ENCODE measurements at places on chromosomes 3 and 15.

DNA sequence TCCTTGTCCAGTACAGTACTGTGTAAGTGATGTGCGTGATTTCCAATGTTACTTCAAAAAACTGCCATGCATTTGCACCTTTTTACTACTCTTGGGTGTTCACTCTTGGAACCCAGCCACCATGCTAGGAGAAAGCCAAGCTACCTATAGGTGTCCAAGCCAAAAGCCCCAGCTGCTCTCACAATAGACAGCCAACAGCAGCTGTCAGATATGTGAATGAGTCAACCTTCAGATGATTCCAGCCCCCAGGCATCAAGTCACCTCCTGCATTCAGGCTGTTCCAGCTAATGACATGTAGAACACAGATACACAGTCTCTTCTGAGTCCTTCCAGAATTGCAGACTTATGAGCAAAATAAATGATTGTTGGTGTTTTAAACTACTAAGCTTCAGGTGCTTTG is 417.7 kb upstream of the TGFBR2 start:
- DNase-seq, result no peak

- DNase-seq, result no peak
Measured at GRCh38 chr3:71582036-71582611, 1.4 kb downstream of the FOXP1 start.

DNA sequence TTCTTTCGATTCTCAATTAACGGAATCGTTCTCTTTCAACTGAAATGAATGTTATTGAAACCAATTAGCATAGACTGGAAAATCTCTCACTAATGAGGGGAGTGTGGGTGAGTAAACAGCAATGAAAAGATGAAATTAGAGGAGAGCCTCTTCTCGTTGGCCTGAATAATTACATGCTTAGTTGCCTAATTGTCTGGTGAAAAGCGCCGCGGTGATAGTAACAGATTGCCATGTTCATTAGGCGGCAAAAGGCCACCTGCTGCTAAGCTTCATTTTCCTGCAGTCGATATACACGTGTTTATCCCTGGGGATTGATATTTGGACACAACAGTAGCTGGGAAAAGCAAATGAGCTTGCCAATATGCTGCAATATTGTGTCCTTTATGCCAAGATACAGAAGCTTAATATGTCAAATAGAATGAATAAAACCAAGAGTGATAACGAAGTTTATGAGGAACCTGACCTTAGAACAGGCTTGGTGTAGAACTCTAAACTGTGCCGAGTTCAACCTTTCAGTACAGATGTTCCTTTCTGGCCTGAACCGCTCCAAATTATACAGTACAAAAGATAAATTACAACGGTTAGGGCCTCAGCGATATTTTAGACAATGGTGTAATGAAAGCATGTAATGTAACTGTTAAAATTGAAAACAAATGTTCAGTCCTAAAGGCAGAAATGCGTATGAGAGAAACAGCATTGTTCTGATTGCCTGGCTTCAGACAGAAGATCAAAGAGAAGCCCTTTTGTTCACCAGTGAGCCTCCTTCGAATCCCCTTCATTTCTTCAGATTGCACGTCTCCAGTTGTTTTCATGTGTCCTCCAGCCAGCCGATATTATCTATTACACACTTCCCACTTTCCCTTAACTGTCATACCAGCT is 185.2 kb downstream of the SHOX2 start:
- DNase-seq, result no peak

- DNase-seq, result no peak
Measured at GRCh38 chr3:183331498-183331897, 78.4 kb downstream of the B3GNT5 start.

GRCh38 chr15:92095693-92096092 is 242.2 kb downstream of the SLCO3A1 start:
- DNase-seq, result no peak

DNA sequence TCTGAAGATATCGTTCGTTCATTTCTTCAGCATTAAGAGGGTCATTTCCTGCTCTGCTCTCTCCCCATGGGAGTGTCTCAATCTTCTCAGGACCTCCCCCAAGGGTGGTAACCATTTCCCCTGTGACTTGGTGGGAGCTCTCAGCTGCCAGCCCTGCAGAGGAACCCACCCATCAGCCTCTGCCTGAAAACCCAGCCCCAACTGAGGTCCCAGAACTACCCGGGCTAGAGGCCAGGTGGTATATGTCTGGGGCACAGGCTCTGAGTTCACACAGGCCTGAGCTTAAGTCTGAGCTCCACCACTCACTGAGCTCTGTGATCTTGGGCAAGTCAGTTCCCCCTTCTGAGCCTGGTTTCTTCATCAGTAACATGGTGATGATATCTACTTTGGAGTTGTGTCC is 10.0 kb upstream of the ATP2B2 start:
- DNase-seq, result no peak

DNA sequence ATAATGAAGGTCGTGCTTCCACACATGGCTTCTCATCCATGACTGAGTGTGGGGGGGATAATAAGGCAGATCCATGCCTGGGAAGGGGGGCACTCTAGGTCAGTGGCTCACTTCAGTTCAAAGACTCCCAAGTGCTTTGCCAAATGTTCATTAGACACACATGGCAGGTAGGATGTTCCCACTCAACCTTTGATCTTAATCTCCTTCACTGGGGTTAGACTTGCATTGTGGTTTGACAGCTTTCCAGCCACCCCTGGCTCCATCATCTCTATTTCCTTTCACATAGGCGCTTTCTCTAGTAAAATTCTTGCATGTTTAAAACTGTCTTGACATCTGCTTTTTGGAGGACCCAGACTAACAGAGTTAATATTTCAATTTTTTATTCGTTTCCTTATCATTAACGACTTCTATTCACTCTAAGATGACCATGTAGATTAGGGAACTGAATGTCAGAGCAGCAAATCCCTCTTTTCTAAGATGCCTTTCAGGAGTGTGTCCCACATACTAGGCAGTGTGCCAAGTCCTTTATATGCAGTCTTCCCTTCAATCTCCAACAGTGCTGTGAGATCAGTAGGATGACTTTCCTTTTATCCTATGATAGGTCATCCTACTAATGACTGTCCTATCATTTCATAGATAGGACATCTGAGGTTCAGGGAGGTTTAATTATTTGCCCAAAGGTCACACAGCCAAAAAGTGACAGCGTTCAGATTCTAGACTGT is 57.9 kb downstream of the BTD start:
- DNase-seq, result no peak

- DNase-seq, result no peak
Measured at GRCh38 chr15:82043796-82044372, 1.9 kb downstream of the MEX3B start.

GRCh38 chr3:57729334-57730045 is 26.6 kb upstream of the SLMAP start:
- DNase-seq, result no peak

DNA sequence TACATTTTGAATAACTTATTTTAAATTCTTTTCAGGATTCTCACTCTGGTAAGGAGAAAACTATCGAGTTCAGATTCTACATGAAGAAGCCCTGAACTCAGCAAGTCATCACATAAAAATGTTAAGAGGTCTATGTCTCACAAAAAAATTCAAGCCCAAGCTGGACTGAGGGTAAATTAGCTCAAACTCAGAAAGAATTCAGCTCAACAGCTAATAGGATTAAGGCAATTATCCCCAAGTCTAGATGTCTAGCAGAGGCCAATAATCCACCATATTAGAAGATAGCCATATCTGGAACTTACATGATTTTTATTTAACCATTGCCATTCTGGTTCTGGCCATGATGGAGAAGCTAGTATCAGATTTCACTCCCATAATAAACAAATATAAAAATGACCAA is 909.7 kb downstream of the PLOD2 start:
- DNase-seq, result no peak

DNA sequence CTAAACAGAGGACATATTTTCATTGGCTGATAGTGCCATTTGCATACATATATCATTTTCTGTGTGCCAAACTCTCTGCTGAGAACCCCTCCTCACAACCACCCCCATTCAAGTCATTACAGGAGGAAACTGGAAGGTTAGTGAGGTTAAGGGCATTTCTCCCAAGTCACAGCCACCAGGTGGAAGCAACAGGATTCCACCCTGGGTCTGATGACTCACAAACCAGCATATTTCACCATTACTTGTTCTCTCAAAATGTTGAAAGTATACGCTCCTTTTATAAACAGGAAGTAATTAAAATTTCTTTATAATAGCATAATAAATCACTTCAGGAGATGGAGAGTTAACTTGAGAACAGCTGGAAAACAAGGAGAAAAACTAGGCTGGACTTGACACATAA is 398.6 kb upstream of the WNT5A start:
- no peak for DNase-seq

- DNase-seq, result no peak
Measured at GRCh38 chr3:132961991-132962390, 76.2 kb upstream of the TMEM108 start.

DNA sequence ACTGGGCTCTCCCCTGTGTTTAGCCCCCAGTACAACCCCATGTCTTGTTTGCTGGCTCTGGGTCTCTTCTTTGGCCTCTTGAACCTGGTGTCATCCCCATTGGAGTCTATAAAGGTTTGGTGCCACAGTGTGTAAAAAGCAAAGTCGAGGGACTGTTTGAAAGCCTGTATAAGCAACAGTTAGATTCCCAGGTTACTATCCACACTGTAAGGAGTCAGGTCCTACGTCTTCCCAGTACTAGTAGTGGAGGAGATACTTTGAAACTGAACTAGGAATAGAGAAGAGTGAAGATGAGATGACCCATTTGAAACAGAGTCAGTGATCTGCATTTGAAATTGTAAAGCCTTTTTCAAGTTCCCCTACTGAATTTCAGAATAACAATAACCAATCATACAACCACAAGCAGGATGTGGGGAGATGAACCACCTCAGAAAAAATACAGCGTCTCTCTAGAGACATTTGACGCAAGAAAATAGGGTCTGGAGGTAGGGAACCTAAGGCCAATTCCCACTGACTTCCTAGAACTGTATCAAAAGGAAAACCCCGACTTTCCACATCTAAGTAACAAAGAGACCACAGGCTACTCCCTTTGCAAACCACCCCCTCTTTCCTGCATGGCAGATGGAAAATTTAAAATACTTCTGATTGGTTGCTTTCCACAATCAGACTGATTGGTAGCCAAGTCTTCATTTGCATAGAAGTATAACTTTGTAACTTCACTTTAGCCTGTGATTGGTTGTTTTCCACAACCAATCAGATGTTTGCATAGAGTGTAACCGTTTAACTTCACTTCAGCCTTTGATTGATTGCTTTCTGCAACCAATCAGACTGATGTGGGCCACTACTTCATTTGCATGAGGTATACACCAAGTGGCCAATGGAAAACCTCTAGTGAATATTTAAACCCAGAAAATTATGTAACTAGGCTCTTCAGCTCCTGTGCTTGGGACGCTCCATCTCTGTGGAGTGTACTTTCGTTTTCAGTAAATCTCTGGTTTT is 49.9 kb upstream of the NEDD4 start:
- no peak for DNase-seq

GRCh38 chr15:63277038-63277892 is at the start of gene APH1B:
Gene APH1B, plus strand, starts transcription at chr15:63277605. Its CDS starts 19 bp downstream, at chr15:63277624.
- DNase-seq, result peak; percentile 51

GRCh38 chr3:39801216-39801615 is 8.2 kb upstream of the MYRIP start:
- no peak for DNase-seq

DNA sequence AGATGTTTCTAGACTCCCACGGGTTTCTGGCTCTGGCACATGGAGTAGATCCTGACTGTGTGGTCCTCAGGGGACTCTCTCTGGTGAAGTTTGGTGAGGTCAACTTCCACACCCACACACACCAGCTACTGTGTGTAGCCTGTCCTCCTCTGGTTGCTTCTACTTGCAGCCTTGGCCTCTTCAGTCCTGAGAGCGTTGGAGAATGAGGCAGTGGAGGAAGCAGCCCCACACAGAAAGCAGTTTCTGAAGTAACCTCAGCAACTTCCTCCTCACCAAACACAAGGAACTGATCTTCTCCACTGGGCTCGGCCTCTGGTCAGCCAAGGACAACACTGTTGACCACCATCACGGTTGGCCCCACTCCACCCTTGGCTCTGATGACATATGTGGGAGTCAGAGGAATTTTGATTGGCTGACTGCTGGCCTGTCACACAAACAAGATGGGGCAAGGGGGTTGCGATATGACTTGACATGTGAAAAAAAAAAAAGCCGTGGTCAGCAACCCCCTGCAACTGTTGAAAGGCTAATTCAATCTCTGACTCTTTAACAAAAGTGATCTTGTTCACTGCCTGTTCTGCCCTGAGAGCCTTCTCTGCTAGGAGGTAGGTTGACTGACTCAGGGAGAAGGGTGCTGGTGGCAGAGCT is 19.6 kb downstream of the CD86 start:
- DNase-seq, result no peak

- DNase-seq, result no peak
Measured at GRCh38 chr3:138646008-138646407, 37.4 kb downstream of the FAIM start.

- DNase-seq, result no peak
Measured at GRCh38 chr3:69087030-69087791, 2.5 kb downstream of the ARL6IP5 start.
